ENCODE measurements at places on chromosomes 3 and 15.

- DNase-seq = no peak
These were observed 7.1 kb downstream of the PIAS1 start for GRCh38 chr15:68061171-68061570.

DNA sequence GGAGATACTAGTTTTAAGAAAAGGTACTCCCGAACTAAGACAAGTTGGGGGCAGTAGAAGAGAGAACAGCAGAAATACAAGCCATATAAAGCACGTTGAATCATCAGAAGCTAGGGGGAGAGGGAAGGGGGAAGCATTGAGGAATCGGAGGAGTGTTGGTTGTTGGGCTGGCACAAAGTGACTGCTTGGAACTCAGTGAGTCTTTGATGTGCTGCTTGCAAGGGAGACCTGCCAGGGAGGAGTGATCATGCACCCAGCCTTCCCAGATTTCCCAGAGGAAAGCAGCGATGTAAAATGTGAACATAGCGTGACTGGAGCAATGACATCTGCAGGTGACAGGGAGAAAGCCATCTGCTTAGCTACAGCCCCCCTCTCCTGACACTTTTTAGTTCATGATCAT lies 192.4 kb upstream of the IL12A start:
- no peak for DNase-seq

- DNase-seq = no peak
These were observed 192.9 kb downstream of the ZBBX start for GRCh38 chr3:167187221-167187620.

DNA sequence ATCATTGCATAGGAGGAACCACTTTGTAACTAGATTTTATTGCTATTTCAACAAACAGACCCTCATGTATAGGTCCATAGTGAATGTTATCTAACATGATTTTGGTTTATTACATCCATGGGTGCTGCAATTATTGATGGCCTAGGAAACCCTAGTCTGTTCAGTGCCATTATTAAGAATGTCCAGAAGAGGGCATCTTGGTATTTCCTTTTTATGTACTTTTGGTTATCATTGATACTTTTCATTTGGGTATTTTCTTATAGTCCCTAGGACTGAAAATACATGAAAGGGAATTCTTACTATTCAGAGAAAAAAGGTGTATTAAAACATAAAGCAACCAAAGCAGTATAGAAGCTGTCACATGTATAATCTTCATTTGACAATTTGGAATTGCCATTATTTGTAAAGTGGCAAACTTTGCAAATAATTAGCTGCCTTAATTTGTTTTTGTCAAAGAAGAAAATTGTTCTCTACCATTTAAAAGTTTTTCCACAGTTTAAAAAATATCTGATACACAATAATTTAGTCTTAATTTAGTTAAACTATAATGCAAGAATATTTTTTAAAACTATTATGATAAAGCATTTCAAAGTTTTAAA lies 48.7 kb downstream of the CNOT10 start:
- DNase-seq = no peak

All from nucleus accumbens (tissue), 56 donors.